Stimulated activated CD4-positive, alpha-beta T cell treated with anti-CD3 and anti-CD28 coated beads, Interleukin-4, amount 100 ng/mL, for 48 hours (primary cell): ENCODE measurements at places on chromosomes 16 and 17.

GRCh38 chr16:14458576-14458975 lies 171.5 kb downstream of the PARN start:
- DNase-seq: no peak

- no peak for DNase-seq
These were observed 44.0 kb downstream of the SDK2 start for GRCh38 chr17:73600103-73600871.

GRCh38 chr17:75498726-75499213 lies 16.6 kb downstream of the CASKIN2 start:
- DNase-seq: no peak

DNA sequence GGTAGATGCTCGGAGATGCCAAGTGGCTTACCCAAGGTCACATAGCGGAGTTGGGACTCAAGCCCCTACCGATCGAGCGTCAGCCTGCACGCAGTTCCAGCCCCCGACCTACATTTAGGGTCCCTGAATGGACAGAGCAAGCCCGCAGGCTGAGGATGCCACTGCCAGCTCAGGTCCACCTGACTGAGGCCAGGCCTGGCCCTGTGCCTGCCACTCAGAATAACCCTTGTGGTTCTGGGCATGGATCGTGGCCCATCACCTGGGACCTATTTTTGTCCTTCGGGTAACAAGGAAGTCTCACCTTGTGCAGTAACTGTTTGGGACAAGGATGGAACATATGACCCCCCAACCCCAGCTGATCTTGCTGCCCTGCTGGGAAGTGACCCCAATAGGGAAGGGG lies 17.1 kb downstream of the CDH16 start:
- DNase-seq: no peak

DNA sequence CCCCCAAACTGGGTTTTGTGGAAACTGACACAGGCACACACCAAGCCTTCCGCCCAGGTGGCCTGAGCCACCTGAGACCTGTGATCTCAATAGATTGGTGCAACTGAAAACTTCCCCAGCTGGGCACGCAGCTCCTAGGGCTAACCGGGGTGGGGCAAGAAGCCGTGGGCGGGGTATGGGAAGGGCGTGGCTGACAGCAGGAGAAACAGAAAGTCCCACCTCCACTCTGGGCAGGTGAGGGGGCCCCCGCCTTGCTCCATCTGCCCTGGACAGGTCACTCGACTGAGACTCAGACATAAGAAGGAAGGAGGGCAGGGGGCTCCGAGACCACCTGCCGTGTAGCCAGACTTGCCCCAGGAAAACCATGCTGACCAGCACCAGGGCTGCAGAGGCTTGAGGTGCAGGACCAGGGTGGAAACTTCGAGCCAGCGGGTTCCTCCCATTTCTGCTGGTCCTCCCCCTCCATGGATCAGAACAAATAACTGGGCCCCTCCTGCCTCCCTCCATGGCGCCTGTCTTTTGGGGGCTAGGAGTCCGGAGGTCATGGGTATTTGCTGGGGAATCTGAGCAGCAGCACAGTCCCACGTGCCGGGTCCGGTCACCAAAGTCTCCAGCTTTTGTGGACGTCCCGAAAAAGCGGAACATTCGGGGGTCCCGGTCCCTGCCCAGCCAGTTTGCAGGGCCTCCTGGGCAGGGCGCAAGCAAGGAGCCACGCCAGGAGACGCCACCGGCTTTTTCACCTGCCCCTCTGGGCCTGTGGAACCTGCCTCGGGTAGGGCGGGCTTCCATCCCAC lies 1.3 kb downstream of the TIMP2 start:
- peak; percentile 42 for DNase-seq

DNA sequence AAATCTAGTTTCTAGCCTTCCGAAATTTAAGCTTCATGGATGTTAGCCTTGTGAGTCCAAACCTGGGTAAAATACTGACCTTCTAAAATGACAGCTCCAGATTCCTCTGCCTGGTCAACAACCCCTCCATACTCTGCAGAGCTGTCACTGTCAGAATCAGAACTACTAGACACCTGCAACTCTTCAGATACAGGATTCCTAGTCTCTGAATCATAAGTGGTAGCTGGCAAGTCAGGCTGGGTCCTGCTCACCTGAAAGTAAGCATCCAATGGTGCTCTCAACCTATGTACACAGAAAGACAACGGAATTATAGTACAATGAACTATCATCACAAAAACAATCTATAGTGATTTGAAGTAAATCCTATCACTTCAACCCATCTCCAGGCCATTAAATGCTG lies 14.8 kb downstream of the RFWD3 start:
- no peak for DNase-seq

- DNase-seq: no peak
These were observed 143.7 kb downstream of the ZNF18 start for GRCh38 chr17:11853321-11854151.

- DNase-seq: peak; percentile 90
These were observed at the start of gene TANGO6 for GRCh38 chr16:68843482-68844210. Gene TANGO6 (plus strand): TSS chr16:68843531. CDS start chr16:68843618, 87 bp downstream.

DNA sequence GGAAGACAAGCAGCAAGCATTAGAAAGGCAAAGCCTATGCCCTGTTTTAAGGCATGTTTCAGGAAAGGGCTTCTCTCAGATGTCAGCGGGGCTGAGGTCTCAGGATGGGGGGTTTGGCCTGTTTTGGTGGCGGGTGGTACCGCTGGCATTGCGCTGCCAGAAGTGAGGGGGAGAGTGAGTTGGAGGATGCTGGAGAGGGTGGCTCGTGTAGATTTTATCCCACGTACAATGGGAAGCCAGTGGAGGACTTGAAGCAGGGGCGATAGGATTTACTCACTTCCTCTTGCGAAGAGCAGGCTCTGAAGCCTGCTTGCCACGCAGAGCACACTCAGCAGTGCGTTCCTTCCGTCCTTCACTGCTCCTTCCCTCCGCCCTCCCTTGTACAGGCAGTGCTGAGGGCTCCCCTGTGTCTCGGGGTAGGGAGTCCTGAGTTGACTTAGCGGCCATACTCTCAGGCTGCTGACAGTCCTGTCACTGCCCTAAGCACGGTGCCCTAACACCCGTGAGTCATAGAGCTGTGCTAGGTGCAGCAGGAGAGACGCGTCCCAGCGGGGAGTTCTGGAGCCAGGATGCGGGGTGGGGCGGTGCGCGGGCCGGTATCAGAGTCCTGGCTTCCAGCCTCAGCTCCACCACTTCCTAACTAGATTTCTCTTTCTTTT lies 113.1 kb downstream of the SNX29 start:
- DNase-seq: no peak

DNA sequence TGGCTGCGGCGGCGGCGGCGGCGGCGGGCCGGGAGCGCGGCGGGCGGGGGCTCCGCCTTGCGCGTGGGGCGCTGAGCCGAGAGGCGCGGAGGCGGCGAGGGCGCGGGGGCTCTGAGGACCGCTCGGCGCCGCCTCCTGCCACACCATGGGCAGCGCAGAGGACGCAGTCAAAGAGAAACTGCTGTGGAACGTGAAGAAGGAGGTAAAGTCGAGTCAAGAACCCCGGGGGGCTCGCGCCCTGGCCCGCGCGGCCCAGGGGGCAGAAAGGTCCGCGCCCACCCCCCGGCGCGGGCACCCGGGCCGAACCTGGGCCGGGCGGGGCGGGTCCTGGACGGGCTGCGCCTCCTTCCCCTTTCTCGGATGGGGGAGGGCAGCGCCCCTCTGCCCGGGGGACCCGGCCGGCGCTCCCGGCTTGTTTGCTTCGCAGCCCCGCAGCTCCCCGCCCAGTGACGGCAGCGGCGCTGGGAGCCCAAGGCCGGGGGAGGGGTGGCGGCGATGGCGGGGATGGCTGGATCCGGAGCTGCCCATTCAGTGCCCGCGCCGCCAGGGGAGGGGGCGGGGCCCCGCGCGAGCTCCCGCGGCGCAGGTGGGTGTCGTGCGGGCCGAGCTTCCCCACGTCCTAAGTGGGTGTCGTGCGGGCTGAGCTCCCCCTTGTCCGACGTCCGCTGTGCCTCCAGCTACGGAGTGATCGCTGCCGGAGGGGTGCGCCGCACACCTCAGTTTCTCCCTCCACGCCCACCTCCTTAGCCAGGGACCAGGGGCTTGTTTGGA lies 428 bp downstream of the SGSM2 start:
- peak; percentile 52 for DNase-seq

DNA sequence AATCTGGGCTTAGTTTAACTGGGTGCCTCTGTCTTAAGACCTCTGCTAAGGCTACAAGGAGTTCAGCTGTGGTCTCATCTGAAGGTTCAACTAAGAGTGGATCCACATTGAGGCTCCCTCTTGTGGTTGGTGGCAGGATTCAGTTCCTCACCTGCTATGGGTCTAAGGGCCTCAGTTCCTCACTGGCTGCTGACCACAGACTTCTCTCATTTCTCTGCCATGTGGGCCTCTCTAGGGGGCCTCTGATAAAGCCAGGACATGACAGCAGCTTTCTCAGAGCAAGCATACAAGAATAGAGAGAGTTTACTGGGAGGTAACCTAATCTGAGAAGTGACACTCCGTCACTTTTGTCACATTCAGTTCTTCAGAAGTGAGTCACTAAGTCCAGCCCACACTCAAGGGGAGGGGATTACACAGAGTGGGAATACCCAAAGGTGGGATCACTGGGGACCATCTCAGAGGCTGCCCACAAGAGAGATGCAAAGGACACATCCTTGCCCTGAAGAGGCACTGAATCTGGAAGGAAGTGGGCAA lies 19.2 kb upstream of the ABAT start:
- peak; percentile 45 for DNase-seq

GRCh38 chr16:25097276-25097975 lies 14.1 kb upstream of the LCMT1 start:
- no peak for DNase-seq

GRCh38 chr17:75592348-75593020 lies 4.9 kb downstream of the MYO15B start:
- DNase-seq: no peak

DNA sequence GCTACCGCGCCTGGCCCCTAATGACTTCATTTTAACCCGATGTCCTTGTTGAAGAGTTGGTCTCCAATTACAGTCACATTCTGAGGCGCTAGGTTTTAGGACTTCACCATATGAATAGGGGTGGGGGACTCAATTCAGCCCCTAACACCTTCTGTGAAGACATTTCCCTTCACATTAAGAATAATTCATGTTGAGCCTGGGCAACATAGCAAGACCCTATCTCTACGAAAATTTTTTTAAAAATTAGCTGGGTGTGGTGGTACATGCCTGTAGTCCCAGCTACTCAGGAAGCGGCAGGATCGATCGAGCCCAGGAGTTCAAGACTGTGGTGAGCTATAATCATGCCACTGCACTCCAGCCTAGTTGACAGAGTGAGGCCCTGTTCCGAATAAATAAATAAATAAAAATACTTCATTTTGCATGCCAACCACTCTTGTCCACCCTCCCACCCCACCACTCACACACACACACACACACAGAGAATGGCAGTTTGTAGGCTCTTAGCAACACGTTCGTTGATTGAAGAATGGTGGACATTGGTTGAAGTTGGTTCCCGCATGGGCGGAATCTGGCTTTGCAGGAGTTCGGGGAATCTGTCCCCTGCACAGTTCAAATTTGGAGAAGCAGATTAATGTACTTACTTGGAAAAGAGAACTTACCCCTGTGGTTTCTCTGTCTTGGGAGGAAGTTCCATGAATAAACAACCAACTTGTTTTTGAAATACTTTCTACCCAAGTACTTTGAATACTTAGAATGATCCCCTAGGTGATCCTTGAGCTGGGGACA lies 27.8 kb upstream of the TVP23A start:
- DNase-seq: no peak

- no peak for DNase-seq
These were observed 19.4 kb downstream of the UNC45B start for GRCh38 chr17:35167046-35167445.

DNA sequence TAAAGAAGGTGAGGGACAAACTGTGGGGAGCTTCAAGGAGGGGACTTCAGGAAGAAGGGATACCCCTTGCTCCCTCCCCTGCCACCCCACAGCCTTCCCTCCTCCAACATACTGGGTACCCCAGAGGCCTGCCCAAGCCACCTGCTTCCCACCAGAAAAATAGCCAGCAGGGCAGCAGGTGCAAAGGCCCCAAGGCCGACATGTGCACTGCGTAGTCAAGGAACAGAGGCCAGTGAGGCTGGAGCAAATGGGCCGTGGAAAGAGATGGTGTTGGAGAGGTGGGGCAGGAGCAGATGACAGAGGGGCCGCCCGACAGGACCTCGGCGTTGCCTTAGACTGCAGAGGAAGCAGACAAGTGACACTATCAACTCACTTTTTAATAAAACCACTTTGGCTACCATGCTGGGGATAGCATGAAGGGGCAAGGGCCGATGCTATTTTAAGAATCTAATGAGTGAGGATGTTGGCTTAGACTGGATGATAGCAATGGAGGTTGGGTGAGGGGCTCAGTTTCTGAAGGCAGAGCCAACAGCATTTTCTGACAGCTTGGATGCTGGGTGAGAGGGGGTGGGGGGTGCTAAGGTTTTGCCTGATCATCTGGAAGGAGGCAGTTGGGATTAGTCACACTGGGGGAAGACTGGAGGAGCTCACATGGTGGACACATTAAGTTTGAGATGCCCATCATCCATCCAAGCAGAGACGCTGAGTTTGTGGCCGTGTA lies 72.8 kb upstream of the TOB1 start:
- no peak for DNase-seq

GRCh38 chr17:45146890-45147580 lies 1.2 kb upstream of the HEXIM1 start:
- DNase-seq: no peak

DNA sequence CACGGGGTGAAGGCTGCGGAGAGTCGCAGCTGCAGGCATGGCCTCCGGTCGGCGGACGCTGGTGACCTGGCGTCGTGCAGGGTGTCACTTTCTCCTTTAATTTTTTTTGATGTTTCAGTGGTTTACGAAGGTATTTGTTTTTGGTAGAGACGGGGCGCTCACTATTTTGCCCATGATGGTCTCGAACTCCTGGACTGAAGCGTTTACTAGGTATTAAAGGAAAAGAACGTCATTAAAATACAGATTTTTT lies 17.1 kb downstream of the ZNF213 start:
- DNase-seq: no peak

DNA sequence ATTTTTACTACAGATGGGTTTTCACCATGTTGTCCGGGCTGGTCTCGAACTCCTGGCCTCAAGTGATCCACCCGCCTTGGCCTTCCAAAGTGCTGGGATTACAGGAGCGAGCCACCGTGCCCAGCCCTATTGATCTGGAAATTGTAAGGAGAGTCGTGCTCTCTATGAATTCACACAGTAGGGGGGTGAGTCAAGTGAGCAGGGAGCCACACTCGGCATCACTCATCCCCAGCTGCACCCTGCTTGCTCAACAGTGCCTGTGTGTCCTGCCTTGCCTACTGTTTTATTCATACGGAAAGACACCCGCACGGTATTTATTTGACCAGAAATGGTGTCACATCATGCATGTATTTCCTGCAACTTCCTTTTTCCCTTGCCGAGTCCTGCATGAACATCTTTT lies 157.2 kb upstream of the FOXF1 start:
- no peak for DNase-seq

DNA sequence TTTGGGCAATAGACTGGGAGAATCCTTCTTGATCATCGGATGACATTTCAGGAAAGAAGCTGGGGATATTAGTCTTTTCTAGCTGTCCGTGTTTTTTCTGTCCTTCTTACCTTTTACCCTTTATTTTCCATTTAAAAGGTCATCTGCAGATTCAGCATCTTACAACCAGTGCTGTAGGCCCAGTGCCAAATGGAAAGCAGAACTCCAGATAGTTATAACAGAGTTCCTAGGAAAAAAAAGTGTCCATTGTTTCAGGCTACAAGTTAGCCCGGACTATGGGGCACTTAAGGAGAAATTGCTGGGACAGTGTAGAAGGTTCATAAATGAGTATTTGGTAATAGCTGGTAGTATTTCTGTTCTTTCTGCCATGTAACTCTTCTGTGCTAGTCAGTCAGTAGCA lies 28.4 kb downstream of the LDHD start:
- DNase-seq: no peak

- no peak for DNase-seq
These were observed 5.2 kb upstream of the DLX4 start for GRCh38 chr17:49963626-49964302.

- DNase-seq: no peak
These were observed at the start of gene TBC1D16 for GRCh38 chr17:80035687-80035936. Gene TBC1D16 (minus strand): TSS chr17:80035872. CDS start chr17:80013547, 22,325 bp downstream.
